Brain pericyte (primary cell): ENCODE measurements at places on chromosomes 13 and 19.

- DNase-seq, result no peak
Observed at GRCh38 chr19:49132974-49133609, 13.7 kb downstream of the PPFIA3 start.

DNA sequence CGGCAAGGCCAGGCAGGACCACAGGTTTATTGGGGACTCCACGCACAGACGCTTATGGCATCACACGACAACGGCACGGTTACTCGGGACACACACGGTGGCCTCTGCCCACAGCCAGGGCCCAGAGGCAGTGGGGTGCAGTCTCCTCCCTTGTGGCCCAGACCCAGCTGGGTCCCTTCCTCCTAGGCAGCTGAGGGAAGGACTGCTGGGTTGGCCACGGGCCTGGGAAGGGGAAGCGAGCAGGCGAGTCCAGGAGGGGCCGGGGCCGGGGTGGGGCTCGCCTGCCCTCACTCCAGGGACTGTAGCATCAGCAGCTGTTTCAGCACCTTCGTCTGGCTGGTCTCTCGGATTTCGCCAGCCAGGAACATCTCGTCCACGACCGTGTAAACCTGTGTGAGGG lies 12.5 kb downstream of the AP2S1 start:
- DNase-seq, result no peak

DNA sequence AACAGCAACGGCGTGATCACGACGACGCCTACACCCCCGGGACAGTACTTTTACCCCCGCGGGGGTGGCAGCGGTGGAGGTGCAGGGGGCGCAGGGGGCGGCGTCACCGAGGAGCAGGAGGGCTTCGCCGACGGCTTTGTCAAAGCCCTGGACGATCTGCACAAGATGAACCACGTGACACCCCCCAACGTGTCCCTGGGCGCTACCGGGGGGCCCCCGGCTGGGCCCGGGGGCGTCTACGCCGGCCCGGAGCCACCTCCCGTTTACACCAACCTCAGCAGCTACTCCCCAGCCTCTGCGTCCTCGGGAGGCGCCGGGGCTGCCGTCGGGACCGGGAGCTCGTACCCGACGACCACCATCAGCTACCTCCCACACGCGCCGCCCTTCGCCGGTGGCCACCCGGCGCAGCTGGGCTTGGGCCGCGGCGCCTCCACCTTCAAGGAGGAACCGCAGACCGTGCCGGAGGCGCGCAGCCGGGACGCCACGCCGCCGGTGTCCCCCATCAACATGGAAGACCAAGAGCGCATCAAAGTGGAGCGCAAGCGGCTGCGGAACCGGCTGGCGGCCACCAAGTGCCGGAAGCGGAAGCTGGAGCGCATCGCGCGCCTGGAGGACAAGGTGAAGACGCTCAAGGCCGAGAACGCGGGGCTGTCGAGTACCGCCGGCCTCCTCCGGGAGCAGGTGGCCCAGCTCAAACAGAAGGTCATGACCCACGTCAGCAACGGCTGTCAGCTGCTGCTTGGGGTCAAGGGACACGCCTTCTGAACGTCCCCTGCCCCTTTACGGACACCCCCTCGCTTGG lies 966 bp downstream of the JUNB start:
- DNase-seq, result no peak

DNA sequence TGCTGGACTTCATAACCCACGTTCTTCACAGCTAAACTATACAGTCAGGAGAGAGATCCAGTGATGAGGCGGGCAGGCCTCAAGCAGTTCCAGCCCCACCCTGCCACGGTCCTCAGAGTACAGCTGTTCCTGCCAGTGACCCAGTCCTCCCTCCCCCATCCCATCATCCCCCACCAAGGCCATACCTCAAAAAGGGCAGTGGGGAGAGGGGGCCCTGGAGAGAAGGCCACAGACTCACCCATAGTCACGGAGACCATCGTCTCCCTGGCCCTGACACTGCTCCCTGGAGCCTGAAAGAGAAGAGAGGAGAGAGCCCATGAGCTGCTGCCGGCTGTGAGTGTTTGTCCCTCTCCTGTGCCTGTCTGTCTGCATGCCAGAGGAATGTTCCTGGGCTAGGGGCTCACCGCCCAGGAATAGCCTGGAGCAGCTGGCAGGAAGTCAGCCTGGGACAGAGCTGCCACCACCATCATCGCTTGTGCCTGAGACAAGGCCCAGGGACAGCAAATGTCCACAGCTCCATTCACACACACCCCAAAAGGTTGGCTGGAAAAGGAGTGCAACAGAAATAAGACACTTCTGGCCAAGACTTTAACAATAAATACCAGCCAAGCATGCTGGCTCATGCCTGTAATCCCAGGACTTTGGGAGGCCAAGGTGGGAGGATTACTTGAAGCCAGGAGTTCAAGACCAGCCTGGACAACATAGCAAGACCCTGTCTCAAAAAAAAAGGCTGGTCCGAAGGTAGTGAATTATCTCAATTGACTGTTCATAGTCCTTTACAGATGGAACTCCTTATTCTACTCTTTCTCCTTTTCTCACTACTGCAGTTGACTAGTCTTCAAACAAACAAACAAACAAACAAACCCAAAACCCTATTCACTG lies 6.4 kb downstream of the C19orf47 start:
- DNase-seq, result no peak

- no peak for DNase-seq
Observed at GRCh38 chr13:70172946-70173597, 64.8 kb upstream of the KLHL1 start.

DNA sequence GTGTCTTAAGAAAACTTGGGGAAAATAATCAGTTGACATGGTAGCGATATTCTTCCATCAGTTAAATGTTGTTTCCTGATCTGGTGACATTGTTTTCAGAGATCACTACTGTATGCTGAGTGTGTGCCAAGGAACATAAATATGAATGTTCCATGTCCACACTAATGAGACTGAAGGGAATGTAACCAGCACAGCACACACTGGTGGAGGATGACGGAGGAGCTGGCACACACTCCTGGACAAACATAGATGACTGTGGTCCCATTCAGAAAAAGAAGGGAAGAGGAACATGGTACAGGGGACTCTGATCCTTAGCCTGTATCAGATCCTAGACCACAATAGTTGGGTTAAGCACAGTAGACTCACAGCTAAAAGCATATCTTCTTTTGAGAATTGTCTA lies 574.8 kb downstream of the MYO16 start:
- no peak for DNase-seq

GRCh38 chr13:32340914-32341313 lies 25.6 kb downstream of the BRCA2 start:
- DNase-seq, result no peak
